ENCODE measurements at places on chromosomes 4 and X.

DNA sequence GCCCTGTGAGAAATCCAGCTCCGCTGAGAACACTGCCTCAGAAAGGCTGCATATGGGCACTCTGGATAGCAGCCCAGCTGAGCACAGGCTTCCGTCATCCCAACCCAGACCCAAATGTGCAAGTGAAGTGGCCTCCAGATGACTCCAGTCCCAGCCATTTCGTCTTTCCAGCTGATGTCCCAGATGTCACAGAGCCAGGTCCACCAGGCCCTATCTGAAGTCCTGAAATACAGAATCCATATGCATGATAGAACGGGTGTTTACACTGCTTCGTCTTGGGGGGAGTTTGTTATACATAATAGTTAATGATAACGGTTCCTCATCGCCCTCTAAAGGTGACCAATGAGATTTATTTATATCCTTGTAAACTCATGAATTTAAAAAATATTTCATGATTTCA, 72.6 kb upstream of the TRIM2 start:
- DNase-seq: no peak

GRCh38 chr4:128268970-128269369, 18.6 kb downstream of the PGRMC2 start:
- no peak for DNase-seq

DNA sequence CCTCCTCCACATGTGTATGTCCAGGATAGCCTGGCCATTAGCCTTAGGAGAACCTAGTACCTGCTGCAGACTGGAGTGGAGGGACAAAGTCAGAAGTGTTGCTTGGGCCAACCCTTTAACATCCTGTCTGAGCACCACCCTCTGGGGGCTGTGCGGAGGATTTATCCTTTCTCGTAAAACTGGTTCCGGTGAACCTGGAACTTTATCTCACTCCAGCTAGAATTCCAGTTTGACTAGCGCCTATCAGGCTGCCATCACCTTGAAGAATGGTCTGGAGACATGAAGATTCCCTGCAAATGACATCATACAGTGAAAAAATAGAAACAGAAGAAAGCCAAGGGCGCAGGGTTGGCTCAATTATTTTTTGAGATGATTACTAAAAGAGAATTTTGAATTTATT, 4.0 kb downstream of the TCEAL8 start:
- DNase-seq: no peak

GRCh38 chr4:3427134-3427476, 14.7 kb upstream of the HGFAC start:
- DNase-seq: no peak

GRCh38 chr4:36332782-36333131, 51.3 kb downstream of the DTHD1 start:
- no peak for DNase-seq

DNA sequence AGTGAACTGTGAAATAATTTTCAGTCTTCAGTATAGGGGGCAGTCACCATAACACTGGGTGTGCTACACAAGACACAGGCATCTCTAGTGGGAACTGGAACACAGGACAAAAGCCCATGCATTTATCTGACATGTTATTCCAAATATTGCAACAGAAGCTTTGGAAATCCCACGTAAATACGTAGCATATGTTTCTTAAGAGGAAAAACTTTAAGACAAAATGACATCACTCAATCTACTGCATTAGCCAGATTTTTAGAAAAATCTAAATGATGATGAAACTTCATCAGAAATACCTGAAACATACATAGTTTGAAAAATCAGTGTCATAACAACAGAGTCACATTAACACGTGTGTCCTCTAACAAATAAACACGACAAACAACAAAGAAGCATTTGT, 14.5 kb downstream of the SHISA3 start:
- no peak for DNase-seq

GRCh38 chrX:134718105-134718965, 60.1 kb upstream of the PLAC1 start:
- DNase-seq: no peak

GRCh38 chr4:42543762-42544161, 113.1 kb downstream of the ATP8A1 start:
- no peak for DNase-seq

- DNase-seq: no peak
Measured at GRCh38 chrX:134745636-134746409, 87.6 kb upstream of the PLAC1 start.

DNA sequence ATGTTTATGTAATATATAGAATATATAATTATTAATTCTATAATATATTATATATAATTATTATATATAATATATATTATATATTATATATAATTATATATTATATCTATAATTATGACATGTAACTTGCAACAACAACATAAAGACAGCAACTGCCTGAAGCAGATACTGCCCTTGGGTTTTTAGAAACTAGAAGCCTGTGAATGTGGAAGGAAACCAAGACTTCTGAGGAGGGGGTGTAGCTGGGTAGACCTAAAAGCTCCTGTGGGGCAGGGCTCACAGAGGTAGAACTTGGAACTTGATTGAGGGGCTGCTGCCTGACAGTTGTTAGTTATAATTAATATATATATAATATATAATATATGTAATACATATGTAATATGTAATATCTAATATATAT, 167.2 kb upstream of the SLIT2 start:
- no peak for DNase-seq

DNA sequence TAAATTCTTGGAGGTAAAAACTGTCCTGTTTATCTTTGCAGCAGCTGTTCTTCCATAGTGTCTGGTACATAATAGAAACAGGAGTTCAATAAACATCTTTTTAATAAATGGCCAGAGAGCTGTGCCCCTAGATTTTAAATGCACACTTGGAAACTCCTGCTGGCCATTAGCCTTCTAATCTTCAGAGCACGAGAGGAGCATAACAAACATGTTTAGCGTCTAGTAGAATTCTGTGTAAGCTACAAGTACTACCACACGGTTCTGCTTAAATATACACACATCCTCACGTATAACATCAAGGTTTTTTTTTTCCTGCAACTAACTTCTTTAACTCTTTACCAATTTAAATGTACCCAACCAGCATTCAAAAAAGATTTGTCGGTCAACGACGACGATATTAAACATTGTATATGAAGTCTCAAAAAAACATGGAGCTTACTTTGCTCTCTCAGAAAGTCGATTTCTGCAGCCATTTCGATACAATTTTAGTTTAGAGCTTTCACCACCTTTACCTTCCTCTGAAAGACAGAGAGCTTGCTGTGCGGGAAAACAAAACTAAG, 628 bp downstream of the SCLT1 start:
- no peak for DNase-seq

GRCh38 chr4:182221987-182222386, 21.2 kb upstream of the TENM3 start:
- DNase-seq: no peak

DNA sequence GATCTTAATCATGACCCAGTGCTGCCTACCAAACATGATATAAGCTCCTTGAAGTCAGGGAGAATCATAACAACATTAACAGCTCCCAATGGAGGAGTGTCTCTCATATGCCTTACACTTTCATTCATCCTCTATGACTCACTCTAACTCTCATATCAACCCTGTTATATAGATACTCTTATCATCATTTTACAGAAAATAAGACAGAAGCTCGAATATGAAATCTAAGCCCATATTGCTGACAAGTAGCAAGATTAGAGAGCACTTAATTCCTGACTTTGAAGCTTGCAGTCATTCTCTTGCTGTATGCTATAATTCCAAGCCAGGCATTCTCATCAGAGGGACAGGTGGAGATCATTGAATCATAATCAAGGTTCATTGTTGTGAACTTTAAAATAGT, 476.7 kb upstream of the ATOH1 start:
- DNase-seq: no peak

DNA sequence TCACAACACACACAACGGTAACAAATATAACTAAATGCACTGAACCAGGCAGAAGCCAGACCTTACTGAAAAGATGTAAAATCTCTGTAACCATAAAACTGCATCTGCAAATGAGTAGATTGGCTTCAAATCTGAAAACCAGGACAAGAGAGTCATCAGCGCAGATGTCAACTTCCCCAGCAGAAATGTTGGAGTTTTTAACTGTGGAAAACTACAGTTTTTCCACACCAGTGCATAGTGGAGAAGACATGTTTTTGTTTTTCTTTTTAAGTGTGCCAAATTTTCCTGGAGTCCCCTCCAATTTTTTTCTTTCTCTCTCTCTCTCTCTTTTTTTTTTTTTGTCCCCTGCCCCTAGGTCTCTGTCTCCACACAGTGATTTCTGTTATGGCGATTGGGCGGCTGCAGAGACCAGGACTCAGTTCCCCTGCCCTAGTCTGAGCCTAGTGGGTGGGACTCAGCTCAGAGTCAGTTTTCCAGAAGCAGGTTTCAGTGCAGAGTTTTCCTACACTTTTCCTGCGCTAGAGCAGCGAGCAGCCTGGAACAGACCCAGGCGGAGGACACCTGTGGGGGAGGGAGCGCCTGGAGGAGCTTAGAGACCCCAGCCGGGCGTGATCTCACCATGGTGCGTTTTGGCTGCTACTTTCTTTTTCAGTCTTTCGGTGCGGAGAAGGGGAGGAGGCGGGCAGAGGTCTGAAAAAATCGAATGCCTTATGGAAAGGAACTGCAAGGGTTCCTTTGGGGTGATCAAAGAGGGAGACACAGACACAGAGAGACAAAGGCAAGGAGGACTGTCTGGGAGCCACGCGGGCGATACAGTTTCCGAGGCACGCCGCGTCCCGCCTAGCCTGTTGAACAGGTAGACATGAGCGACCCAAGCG, at the start of gene GUCY1A1:
Gene GUCY1A1, plus strand, starts transcription at position 505 of the 878 bp plus-strand sequence. CDS start 30,020 bp downstream, outside the sequence.
- DNase-seq: no peak

DNA sequence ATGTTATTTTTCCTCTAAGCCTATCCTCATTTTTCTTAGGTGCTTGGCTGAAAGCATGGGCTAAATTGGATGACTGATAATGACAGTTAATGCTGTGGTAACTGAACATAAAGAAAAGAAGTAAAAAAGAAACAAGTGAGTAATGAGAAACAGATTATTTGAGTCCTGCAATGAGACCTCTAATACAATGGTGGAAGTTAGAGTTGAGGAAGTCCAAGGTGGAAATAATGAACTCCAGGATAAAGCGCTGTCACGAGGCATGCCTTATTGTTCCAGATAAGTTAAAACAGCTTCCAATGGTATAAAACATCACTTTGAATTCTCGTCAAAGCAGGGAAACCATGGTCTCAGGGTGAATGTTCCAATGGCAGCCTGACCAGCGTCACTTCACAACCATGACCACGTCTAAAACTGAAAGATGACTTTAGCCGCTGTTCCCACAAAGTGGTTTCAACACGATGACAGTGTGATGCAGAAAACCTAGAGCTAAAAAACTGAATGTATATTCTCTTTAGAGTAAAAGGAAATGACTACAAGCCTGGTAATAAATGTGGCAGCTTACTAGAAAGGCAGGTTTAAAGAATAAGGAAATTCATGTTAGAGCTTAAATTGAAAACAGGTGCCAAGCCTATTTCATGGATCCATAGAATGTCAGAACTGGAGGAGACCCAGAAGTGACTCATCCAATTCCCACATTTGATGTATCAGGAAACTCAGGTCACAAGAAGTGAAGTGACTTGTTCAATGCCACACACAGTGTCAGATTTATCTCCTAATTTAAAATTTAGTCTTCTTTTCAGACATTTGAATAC, 202.6 kb upstream of the GYPA start:
- no peak for DNase-seq

DNA sequence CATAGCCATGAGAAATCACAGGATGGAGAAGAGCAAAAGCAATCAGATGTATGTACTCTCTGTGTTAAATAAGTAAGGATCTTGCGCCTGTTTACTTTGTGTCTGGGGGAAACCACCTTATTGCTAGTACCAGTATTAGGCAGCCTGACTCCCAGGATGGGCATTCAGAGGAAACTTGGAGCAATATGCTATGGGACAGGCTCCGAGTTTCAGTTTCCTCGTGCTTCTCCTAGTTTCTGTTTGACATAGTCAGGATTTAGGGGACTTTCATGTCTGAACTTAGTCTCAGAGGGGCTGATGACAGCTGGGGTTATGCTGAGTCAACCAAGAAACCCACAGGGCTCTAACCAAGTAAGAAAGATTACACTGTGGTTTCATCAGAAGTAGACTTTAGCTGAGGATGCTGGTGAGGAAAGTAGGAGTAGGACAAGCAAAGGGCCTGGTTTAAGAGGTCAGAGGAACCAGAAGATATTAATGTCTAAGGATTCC, 13.5 kb downstream of the NSUN7 start:
- DNase-seq: no peak

GRCh38 chr4:6991249-6991648, 51.9 kb upstream of the TADA2B start:
- no peak for DNase-seq

- no peak for DNase-seq
Measured at GRCh38 chr4:147933316-147933715, 201.4 kb downstream of the ARHGAP10 start.

- no peak for DNase-seq
Measured at GRCh38 chr4:16687845-16688244, 210.6 kb downstream of the LDB2 start.

GRCh38 chrX:1224954-1225353, 12.5 kb upstream of the CRLF2 start:
- DNase-seq: no peak

DNA sequence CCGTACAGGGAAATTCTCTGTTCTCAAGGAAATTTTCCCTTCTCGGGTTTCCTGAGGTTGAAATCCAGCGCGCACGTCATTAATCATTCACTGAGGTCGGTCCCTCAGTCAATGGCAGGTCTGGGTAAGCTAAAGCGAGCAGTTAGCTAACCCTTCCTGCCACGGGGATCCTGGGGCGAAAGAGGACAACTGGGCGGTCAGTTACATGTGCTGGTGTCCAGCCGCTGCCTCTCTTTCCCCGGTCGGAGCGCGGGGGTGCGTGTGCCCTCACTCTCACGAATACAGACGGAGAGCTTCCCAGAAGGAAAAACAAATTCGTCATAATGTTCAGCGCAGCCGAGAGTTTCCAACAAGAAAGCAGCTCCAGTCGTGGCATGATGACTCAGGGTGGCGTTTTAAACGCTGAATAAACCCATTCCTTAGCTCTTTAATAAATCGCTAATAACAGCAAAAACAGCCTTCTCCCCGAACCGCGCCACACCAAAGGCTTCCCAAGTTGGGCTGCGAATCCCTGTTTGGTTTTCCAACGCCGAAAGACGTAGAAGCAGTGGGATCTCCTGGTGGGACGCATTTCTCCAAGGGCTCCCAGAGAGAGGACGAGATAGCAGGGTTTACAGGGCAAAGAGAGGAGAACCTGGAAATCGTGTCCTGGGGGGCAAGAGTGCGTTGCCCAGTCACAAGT, 752 bp upstream of the FGF5 start:
- no peak for DNase-seq

GRCh38 chr4:102492531-102493241, 8.5 kb upstream of the NFKB1 start:
- DNase-seq: no peak

Measured in activated CD8-positive, alpha-beta memory T cell treated with anti-CD3 and anti-CD28 coated beads for 48 hours (primary cell).